ENCODE measurements at places on chromosomes 4 and X. TPM values are rescaled to one million over a fixed set of nuclear protein-coding genes. Genes with fewer than 3 reads are reported as not detected.

RADX gene
- 2.2 TPM for total RNA-seq

DNA sequence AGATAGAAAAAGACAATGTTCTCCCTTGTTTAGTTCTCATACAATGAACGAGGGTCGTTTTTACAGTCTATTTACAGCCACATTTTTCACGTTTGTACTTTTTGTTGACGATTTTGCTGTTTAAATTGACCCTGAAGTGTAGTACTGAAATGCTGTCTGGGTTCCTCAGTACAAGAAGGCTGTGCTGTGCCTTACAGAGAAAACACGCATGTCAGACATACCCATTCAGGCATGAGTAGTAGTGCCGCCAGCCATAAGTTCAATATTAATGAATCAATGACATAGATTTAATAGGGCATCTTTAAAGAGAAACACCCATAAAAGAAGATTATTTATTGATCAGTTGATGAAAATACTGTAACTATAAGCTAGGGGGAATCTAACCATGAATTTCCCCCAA lies 459.8 kb upstream of the EPHA5 start:
- no peak for DNase-seq

FGFBP1 gene
- total RNA-seq, result not detected

TIMM8A gene
- 3.1 TPM for total RNA-seq

RPA4 gene
- total RNA-seq, result 2.5 TPM

GRCh38 chr4:159051245-159052071 lies 51.4 kb upstream of the RAPGEF2 start:
- DNase-seq, result no peak

Data from IMR-90 (cell line).